ENCODE measurements at places on chromosomes 12 and 14.
A peak's percentile ranks its signal among the peaks of the same experiment; 100 is the strongest.

GRCh38 chr12:115450710-115451109 lies 766.7 kb upstream of the TBX3 start:
- DNase-seq: no peak

DNA sequence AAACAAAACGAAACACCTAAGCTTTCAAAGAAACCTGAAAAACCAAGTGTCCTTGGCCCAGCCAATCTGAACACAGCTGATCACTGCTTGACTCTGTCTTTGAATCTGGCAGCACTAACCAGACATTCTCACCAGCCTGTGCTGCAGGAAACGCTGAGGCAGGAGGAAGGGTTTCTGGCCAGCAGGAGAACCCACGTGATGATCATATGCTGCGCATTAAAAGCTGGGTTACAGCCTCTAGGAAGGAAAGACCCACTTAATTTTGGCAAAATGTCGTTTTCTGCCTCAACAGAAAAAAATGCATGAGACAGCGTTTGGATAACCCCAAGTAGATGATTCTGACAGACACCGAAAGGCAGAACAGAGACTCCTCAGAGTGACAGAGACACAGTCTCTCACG lies 9.8 kb downstream of the APPL2 start:
- DNase-seq: no peak

- no peak for DNase-seq
These were observed 74.3 kb upstream of the SLC24A4 start for GRCh38 chr14:92248696-92249095.

- DNase-seq: no peak
These were observed 117.4 kb downstream of the ADAMTS20 start for GRCh38 chr12:43434614-43435013.

DNA sequence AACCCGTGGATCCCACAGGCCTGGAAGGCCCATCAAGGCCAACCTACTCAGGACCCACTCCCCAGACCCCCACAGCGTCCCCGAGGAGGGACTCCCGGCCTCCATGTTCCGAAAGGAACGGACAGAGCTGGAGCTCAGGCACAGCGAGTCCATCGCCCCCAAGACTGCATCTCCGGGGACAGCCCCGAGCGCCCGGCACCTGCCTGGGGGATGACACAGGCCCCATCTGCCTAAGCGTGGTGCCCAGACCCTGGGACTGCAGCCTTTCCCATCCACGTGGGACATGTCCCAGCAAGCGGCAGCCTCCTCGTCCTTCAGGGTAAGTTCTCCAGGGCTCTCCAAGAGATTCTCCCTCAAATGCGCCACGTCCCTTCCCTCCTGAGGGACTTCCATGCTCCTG lies 12.1 kb upstream of the DIO3 start:
- no peak for DNase-seq

GRCh38 chr12:57779736-57780135 lies 2.9 kb upstream of the TSFM start:
- no peak for DNase-seq

- no peak for DNase-seq
These were observed 16.2 kb downstream of the SLC17A8 start for GRCh38 chr12:100372853-100373640.

- no peak for DNase-seq
These were observed 18.7 kb upstream of the CCT2 start for GRCh38 chr12:69566603-69567002.

GRCh38 chr14:61563162-61563511 lies 132.2 kb upstream of the HIF1A start:
- peak; percentile 87 for DNase-seq

- DNase-seq: no peak
These were observed 44.6 kb upstream of the VRK1 start for GRCh38 chr14:96752594-96752993.

- no peak for DNase-seq
These were observed 29.9 kb downstream of the ZBTB42 start for GRCh38 chr14:104830781-104831180.

DNA sequence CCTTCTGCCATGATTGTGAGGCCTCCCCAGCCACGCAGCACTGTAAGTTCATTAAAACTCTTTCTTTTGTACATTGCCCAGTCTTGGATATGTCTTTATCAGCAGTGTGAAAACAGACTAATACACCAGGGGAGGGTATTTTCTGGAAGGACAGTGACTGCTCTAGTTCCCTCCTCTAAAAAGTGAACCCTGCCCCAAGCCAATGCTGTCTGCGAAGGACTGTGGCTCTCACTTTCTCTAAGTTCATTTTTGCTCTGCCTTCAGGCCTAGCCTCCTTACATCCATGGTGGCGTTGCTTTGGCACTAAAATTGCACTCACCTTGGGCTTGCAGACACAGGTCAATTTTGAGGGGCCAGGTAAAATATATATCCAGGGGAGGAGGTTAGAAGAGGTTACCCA lies 323.0 kb downstream of the VRK1 start:
- DNase-seq: no peak

DNA sequence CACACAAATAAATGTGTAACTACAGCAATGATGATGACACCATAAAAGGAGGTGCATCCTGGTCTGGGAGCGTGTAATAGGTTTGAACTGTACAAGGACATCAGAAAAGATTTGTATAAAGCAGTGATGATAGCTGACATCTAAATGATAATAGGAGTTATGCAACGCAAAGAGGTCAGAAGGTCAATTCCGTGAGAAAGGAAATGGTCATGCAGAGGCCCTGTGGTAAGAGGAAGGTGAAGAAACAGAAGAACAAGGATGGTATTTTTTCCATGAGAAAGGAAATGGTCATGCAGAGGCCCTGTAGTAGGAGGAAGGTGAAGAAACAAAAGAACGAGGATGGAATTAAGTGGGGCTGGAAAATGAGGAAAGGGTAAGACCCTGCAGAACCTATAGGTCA lies 106.7 kb upstream of the TMPO start:
- no peak for DNase-seq

- DNase-seq: no peak
These were observed 163.1 kb downstream of the KLHL28 start for GRCh38 chr14:44798386-44799242.

DNA sequence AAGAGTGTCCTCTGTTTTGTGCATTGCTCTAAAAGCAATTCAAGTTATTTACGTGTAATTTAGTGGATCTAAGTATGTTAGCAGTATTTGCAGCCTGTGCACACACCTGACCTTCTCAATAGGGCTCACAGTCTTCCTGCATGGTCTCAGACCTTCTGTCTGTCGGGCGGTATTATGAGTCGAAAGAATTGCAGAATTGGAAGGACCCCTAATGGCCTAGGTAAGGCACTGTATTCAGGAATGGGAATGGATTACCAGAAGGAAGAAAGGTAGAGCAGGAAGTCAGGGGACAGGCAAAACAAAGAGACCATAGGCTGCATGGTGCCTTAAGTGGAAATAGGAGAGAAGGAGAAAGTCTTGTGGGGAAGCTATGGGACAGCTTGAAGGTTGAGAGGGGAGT lies 341.6 kb downstream of the VRK1 start:
- no peak for DNase-seq

DNA sequence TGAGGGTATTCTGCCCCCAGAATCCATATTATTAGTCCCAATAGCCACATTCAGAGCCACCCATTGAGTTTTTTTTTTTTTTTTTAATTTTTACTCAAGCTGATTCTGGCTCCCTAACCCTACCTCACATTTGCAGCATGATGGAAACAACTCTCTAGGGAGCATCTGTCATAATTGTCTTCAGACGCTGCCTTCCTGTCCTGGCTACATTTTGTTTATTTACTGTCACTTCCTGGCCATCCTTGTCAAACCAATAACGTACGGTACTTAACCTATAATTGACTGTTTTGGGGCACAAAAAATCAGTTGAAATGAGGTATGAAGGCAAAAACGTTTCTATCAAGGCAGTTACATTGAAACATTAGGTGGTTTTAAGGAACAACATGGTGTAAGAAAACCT lies 2.1 kb downstream of the GLIPR1 start:
- DNase-seq: peak; percentile 57

- DNase-seq: no peak
These were observed 62.8 kb downstream of the PPP2R5C start for GRCh38 chr14:101824339-101824727.

GRCh38 chr14:56660677-56661389 lies 81.2 kb downstream of the TMEM260 start:
- peak; percentile 95 for DNase-seq

- DNase-seq: no peak
These were observed 188.1 kb downstream of the RGS6 start for GRCh38 chr14:72120315-72120714.

Measured in DMS79 treated with DMSO at 0.1 percent for 48 hours (cell line).